ENCODE measurements at places on chromosomes 7 and 10.
A peak's percentile ranks its signal among the peaks of the same experiment; 100 is the strongest.

DNA sequence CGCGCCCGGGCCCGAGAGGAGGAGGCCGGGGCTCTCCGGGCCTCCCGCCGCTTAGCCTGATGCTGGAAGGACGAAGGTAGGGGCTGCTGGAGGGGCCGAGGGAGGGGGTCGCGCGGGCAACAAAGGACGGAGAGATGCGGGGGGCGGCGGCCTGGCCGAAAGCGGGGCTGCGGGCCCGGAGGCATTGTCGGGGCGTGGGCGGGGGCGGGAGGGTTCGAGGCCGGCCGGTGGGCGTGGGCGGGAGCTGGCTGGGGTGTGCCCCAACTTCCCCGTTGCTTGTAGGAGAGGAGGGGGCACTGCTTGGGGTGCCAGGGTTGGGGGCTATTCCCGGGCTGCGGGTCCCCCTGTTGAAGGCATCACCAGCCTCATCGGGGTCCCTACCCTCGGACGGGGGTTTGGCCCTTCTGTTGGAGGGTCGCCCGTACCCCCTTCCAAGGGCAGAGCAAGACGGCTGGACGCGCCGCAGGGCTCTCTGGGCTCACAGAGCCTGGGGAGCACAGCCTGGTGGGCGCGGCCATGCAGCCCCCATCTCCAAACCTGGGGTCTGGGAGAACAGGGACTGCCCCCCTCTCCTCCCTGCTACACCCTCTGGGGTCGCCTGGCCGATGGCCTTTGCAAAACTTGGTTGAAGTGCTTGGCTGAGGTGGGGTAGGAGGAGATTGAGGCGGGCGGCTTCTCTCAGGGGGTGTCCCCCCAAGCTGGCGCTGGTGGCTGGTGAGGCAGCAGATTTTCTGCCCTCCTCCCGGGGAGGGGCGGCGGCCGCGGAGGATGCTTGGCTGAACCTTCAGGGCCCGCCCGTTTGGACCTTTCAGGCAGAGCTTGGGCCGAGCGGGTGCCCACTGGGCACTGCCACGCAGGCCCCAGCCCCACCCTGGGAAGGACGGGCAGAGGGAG is 699 bp downstream of the CLIP2 start:
- DNase-seq, result peak; percentile 26

DNA sequence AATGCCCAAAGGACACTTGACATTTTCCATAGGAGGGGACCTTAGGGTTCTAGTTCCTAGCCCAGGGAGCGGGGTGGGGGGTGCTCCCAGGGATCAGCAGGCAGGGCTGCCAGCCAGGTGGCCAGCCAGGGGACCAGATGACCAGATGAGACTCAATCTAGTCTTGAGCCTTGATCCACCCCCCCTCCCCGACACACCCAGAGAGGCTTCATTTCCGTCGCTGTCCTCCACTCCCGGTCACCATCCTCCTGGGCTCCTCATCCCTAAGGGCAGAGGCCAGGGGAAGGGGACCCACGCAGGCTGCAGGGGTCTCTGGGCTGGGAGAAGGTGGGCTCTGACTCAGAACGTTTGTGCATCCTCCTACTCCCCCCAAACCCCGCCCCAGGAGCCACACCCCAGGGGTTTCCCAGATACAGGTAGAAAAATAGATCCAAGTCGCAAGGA is 1.0 kb downstream of the STX1A start:
- DNase-seq, result no peak

DNA sequence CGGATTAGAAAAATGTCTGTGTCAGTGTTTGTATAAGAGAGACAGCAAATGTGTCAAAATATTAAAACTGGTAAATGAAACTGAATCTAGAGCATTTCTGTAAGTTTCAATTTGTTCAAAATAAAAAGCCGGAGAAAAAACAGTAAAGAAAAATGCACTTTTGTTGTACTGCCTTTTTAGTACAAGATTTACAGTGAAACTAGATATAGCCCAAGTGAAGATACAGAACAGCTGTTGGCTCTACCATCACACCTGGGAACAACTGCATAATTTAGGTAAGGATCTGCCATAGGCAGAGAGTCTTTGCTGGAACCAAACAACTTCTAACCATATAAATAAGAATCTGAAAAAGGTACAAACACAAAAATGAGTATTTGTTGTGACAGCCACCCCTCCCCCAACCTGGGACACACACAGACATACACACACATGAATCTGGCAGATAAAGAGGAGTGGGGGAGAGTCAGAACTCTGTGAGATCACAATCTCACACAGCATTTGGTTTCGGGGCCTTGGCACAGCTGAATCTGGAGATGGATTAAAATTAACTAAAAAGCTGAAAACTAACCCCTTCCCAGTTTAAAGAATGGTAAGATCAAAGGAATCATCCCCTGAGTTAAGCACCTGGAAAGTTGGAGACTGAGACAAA is 54.8 kb downstream of the DPY19L1 start:
- DNase-seq, result no peak

GRCh38 chr7:106653488-106653887 is 7.5 kb downstream of the CCDC71L start:
- no peak for DNase-seq

DNA sequence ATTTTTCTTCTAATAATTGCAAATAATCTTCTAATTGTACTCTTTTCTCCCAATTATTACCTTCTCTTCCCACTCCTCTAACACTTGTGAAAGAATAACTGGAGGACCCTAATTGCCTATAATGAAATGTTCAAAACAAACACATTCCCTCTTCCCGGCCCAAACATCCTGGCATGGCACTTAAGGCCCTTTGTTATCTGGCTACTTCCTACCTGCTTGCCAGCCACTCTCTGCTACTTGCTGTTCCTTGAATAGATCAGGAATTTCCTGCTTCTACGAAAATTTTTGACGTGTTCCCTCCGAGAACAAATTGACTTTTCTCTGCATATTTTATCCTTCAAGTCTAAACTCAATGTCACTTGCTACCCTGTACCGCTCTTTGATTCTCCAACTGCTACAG is 56.1 kb upstream of the NOBOX start:
- no peak for DNase-seq

DNA sequence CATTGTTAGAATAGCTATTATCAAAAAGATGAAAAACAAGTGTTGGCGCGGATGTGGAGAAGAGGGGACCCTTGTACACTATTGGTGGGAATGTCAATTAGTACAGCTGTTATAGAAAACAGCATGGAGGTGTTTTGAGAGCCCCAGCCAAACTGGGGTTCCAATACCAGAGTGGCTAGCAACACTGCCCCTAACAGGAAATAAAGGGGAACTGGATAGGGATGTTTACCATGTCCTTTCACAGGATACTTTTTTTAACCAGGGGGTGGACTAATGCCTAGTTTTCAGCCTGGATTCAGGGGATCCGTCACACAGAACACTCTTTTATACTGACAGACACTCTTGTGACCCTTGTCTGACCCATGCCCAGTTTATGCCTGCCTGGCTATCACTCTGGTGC is 6.9 kb upstream of the GSTK1 start:
- no peak for DNase-seq

DNA sequence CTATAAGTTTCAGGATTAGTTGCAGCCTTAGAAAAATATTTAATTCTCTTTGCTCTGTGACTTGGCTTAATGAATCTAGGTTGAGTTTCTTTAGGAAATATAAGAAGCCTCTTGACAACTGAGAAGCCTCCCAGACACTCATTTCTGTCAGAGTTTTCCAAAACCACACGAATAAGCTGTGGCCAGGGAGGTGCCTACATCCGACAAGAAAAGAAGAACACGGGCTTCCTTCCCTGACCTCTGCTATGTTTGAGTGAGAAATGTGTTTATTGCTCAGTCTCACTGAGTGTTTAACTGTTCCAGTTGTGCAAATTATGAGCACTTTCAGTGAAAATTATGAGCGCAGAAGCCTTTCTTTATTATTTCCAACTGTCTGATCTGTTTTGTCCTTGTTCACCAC is 105.0 kb downstream of the TRIL start:
- no peak for DNase-seq

DNA sequence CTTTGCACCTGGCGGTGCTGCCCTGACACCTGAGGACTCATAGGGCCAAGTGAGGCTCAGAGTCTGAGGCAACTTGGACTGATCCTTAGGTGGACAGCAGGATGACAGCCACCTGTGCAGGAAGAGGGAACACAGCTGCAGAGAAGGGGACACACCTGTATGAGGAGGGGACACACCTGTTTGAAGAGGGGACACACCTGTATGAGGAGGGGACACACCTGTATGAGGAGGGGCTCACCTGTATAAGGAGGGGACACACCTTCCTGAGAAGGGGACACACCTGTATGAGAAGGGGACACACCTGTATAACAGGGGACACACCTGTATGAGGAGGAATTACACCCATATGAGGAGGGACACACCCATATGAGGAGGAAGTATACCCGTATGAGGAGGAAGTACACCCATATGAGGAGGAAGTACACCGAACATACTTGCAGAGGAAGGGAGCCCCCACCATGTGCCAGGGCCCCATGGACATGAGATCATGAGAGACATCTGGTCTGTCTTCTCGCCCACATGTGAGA is 285.9 kb downstream of the ADARB2 start:
- no peak for DNase-seq

DNA sequence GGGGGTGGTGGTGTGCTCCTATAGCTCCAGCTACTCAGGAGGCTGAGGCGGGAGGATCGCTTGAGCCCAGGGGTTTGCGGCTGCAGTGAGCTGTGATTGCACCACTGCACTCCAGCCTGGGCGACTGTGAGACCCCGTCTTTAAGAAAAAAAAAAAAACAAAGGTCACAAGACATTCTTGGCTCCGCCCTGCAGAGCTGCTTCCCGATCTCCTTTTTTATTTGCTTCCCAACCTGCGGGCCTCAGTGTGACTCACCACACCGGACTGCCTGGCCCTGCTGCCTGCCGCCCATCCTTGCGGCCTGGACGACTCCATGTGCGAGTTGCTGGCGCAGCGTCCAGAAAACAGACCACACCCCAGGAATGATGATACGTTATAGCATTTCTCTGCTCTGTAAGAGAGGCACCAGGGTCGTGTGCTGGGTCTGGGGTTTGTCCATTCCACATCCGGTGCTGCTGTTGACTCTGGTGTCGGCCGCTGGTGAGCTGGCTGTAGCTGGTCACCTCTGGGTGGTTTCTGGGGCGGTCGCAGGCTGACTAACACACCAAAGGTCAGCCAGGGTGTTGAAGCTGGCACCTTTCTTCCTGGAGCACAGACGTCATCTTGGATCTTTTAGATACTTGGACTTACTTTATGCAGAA is 123.6 kb downstream of the TCF7L2 start:
- no peak for DNase-seq

GRCh38 chr10:5584895-5585516 is 60.2 kb downstream of the CALML3 start:
- no peak for DNase-seq

GRCh38 chr10:74179111-74179710 is 28.2 kb downstream of the ADK start:
- no peak for DNase-seq

DNA sequence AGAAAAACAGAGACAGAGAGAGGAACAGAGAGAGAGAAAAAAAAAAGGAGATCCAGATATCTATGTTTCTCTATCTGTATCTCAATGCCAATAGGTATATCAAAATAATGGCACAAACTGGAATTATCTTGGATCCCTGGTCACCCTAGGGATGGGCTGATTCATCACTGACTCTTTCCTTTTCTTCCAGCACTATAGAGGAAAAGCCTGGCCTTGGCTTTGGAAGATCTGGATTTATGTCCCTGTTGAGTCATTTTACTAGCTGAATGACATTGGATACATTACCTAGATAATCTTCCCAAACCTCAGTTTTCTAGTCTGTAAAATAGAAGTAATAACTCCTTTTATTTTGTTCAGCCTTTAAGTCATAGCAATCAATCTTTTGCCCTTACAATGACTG is 152.8 kb upstream of the GDF10 start:
- DNase-seq, result no peak

- no peak for DNase-seq
Measured at GRCh38 chr7:132116369-132116768, 459.9 kb downstream of the PLXNA4 start.

DNA sequence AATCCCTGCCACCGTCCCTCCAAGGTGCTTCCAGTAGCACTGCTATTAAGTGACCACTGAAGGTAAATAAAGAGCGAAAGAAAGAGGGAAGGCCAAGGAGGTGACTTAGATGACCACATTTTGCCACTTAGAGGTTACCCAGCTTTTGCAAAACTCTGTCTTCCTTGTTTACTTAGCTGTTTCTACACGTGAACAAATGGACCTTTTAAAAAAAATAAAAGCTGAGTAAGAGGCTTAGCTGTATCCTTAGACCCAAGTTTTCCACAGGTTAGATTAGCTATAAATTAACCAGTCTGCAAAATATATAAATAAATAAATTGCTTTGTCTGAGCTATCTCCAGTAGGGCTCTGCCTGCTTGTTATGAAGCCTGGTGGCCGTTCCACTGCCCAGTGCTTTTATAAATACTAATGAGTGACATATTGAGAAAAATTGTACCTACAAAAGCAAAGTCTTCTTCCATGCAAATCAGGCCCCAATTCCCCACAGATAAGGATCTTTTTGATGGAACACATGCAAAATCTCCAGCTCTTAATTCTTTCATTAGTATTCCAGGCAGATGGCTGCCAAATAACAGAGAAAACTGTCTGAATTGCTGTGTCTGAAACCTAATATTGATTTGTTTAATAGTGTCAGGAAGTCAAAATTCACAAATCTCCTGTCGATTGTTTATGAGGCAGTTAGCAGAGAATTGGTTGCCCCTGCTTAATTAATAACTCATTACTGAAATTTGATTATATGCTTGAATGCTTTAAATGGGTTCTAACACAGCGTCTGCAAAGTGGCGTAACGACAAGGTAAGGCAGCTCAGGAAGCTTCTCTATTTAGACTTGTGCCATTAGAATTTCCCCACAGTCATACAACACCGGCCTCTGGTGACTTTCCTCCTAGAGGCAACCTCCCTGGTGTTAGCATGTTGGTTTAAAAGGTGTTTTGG is 176.7 kb downstream of the EMX2 start:
- no peak for DNase-seq

GRCh38 chr7:46653848-46654247 is 732.8 kb upstream of the IGFBP3 start:
- DNase-seq, result no peak

GRCh38 chr10:43287056-43288007 is 20.5 kb upstream of the RASGEF1A start:
- no peak for DNase-seq

DNA sequence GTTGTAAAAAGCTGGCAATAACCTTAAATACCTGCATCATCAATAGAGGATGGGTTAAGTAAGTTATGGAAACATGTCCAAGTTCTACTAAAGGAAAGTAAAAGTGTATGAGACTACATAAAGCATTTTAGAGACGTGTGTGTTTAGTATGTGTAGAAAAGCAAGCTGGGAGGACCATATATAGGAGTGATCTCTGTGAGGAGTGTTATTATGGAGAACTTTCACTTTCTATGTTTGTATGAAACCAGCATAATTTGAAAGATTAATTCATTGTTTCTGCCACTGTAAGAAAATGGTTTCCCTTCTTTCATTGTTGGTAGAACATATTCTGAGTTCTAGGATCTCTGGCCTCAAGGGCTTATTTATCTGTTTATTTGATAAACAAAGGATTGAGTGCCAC is 19.2 kb upstream of the PDLIM1 start:
- no peak for DNase-seq

DNA sequence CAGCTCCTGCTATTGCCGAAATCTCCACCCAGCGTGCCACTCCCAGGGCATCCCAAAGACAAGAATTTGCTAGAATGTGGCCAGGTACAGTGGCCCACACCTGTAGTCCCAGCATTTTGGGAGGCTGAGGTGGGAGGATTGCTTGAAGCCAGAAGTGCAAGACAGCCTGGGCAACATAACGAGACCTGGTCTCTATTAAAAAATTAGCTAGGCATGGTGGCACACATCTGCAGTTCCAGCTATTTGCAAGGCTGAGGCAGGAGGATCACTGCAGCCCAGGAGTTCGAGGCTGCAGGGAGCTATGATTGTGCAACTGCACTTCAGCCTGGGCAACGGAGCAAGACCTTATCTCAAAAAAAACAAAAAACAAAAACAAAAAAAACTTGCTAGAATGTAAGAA is 73.3 kb upstream of the LYZL2 start:
- DNase-seq, result no peak
